ENCODE measurements at places on chromosomes 7 and 10.

- DNase-seq: no peak
These were observed 227.9 kb downstream of the TCF7L2 start for GRCh38 chr10:113177936-113178335.

GRCh38 chr7:135991322-135991721, 14.2 kb upstream of the MTPN start:
- no peak for DNase-seq

DNA sequence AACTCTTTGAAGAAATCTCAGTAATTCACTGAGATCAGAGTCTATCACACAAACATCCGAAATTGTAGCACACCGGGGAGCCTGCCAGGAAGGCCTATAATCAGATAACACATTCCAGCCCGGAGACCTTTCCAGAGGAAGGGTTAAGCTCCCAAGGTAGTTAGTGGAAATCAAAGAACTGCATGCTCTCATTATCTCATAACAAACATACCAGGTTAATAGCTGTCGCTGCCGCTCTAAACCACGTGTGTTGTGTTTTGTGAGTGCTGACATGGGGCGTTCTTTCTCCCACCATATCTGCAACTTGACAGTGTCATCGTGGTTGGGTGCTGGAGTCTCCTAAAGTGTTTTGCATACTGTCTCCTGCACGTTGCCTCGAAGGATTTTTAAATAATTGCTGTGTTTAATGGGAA, 120.7 kb upstream of the CARD11 start:
- DNase-seq: no peak

DNA sequence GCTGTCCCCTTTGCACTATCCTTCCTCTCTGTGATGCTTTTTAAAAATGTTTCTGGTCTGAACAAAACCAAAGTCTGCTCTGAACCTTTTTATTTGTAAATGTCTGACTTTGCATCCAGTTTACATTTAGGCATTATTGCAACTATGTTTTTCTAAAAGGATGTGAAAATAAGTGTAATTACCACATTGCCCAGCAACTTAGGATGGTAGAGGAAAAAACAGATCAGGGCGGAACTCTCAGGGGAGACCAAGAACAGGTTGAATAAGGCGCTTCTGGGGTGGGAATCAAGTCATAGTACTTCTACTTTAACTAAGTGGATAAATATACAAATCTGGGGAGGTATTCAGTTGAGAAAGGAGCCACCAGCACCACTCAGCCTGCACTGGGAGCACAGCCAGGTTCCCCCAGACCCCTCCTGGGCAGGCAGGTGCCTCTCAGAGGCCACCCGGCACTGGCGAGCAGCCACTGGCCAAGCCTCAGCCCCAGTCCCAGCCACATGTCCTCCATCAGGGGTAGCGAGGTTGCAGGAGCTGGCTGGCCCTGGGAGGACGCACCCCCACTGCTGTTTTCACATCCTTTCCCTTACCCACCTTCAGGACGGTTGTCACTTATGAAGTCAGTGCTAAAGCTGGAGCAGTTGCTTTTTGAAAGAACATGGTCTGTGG, 11.4 kb upstream of the CSGALNACT2 start:
- no peak for DNase-seq

GRCh38 chr7:4109481-4110110, 572.5 kb upstream of the FOXK1 start:
- DNase-seq: no peak

GRCh38 chr10:17747883-17748550, 4.0 kb upstream of the TMEM236 start:
- no peak for DNase-seq

DNA sequence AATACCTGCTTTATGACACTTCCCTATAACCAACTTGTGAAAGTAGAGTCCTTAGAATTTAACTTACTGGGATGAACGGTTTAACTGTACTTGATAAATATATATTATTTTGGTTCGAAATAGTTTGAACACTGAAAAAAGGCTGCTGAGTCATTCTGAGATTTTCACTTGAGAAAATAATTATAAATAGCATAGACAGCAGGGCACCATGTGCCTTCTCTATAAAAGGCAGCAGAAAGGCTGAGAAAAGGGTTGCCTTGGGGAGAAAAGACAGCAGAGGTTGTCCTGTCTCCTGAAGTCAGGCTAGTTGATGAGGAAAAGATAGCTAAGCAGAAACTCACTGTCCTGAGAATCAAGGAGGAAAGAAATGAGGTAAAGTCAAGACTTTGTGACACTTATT, 92.4 kb downstream of the CTTNBP2 start:
- peak; percentile 22 for DNase-seq

DNA sequence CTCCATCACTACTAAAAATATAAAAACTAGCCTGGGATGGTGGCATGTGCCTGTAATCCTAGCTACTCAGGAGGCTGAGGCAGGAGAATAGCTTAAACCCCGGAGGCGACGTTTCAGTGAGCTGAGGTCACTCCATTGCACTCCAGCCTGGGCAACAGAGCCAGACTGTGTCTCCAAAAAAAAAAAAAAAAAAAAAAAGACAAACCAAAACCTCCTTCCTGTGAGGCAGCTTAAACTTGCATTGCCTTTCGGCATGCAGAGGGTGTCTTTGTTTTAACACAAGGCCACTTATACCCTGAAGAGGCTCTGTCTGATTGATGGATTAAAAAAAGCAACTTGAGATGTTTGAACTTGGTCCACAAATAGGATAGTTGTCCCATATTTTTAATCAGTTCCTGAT, 128.4 kb upstream of the RSU1 start:
- peak; percentile 77 for DNase-seq

- peak; percentile 59 for DNase-seq
These were observed 57.2 kb upstream of the OPALIN start for GRCh38 chr10:96415891-96416554.

- no peak for DNase-seq
These were observed 50.2 kb upstream of the CALN1 start for GRCh38 chr7:72462311-72462710.

- no peak for DNase-seq
These were observed 9.2 kb downstream of the TNPO3 start for GRCh38 chr7:129045682-129046081.

GRCh38 chr10:74752371-74753040, 73.9 kb upstream of the KAT6B start:
- DNase-seq: no peak

GRCh38 chr7:141381794-141382427, 169.3 kb upstream of the AGK start:
- DNase-seq: no peak

- DNase-seq: no peak
These were observed 124.6 kb upstream of the LANCL2 start for GRCh38 chr7:55240418-55241142.

DNA sequence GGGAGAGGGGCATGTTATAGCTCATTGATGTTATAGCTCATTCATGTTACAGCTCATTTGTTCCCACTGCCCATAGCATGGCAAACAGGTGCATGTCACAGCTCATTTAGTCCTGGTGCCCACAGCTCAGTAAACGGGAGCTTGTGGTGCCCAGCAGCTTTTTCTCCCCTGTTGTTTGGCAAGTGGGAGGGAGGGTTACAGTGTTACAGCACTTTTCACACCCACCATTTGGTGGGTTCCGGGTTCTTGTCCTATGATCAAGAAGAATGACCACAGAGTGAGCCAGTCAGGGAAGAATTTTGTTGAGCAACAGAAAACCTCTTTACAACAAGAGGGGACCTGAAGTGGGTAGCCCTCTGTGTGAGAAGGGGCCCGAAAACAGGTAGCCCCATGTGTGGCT, 162.8 kb upstream of the CSTF2T start:
- no peak for DNase-seq

- DNase-seq: no peak
These were observed 510.1 kb upstream of the AUTS2 start for GRCh38 chr7:69088185-69088584.

DNA sequence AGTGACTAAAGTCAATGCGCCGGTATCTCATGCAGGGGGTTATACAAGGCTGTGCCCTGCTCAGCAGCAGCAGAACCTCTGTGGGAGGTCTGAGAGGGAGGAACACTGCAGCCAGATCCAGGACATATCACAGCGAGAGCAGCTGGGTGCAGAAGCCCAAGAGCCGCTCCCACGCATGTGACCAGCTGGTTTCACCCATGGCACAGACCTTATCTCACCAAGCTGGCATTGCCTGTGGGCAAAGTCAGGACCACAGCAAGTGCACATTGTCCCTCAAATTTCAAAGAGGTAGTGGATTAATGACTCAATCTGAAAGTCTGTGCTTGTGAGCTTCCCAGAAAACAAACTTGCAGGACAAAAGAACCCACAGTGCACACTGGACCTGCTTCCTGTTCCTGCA, 31.6 kb upstream of the AKR1C1 start:
- DNase-seq: no peak

- peak; percentile 40 for DNase-seq
These were observed 207.9 kb upstream of the MYO3A start for GRCh38 chr10:25725917-25726716.

- DNase-seq: no peak
These were observed 120.0 kb downstream of the SEC23IP start for GRCh38 chr10:120012566-120012965.

GRCh38 chr10:113379091-113379490, 173.8 kb upstream of the HABP2 start:
- no peak for DNase-seq

GRCh38 chr7:158035343-158035742, 552.3 kb downstream of the PTPRN2 start:
- no peak for DNase-seq

DNA sequence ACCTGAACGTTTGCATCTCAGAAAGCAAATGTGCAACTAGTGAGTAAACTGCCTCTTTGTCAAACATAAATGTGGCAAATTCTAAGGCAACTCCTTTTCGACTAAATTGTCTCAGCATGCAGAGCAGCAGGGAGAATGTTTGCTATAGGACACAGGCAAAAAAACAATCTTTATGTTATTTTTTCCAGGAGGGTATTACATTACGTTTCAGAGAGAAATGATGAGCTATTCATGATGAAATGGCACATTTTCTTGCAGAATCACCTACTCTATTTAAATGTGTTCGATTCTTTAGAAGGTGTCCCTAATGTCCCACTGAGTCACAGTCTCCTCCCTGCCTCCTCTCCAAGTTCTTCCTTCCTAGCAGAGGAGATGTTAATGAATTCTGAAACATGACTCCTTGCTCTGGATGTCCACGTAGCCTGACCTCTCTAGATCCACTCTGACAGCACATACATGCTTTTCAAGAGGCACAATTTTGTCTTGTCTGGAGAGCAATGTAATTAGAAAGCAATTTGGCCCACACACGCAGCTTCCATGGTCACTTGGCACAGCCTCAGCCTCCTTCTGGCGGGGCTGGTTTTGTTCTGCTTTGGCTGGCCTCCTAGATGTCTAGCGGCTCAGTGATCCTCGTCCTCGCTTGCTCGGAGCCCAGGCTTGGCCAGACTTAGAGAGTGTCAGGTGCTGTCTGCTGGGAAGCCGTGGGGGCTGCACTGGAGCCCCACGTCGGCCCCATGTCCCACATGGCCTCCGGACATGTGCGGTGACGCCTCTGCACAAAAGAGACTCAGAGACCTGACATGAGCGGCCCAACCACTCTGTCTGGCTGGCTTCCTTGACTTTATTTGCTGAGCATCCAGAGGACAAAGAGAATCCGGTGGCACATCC, 125.7 kb upstream of the ZNF438 start:
- DNase-seq: peak; percentile 90

- DNase-seq: no peak
These were observed 2.6 kb upstream of the ZNF746 start for GRCh38 chr7:149500201-149500600.

- DNase-seq: no peak
These were observed 3.5 kb downstream of the ELMO1 start for GRCh38 chr7:37445064-37445723.

GRCh38 chr10:5206799-5207198, 10.2 kb downstream of the AKR1C4 start:
- no peak for DNase-seq

- DNase-seq: peak; percentile 74
These were observed 65.9 kb upstream of the CC2D2B start for GRCh38 chr10:95841661-95842498.

DNA sequence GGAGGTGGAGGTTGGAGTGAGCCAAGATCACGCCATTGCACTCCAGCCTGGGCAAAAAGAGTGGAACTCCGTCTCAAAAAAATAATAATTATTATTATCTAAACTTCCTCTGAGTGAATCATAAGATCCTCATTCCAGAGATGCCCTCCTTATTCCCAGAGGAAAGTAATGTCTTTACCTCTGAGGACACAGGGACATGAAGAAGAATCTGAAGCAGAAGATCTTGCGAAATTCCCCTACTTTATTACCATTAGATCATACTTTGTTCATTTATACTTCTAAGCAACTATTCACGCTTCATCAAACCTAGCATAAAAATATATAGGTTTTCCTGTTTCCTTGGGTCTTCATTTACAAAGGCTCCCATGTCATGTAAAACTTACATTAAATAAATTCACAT, 143.1 kb downstream of the ETV1 start:
- DNase-seq: no peak

DNA sequence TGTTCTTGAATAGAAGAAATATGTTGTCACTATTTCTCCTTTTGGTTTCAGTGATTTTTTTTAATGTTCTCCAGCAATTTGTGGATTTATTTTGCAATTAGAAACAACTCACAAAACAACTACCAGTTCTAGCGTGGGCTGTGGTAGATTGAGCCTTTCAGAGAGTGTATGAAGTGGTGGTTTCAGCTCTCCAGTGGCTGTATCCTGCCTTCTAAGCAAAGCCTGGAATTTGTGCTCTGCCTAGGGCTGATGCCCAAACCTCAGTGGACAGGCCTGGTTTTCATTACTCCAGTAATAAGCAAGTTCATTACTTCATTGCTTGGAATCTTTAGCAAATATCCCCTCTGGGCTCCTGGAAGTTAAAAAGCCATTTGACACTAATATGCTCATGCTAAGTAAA, 35.9 kb downstream of the APBB1IP start:
- no peak for DNase-seq

GRCh38 chr7:8637322-8637721, 203.9 kb downstream of the NXPH1 start:
- DNase-seq: no peak

All from fibroblast of skin of scalp (primary cell).